ENCODE measurements at places on chromosomes 4 and X. TPM values are rescaled to one million over a fixed set of nuclear protein-coding genes. Genes with fewer than 3 reads are reported as not detected.

The RBM46 gene
- total RNA-seq = 27.3 TPM

The ANK2 gene
- 28.0 TPM for total RNA-seq

DNA sequence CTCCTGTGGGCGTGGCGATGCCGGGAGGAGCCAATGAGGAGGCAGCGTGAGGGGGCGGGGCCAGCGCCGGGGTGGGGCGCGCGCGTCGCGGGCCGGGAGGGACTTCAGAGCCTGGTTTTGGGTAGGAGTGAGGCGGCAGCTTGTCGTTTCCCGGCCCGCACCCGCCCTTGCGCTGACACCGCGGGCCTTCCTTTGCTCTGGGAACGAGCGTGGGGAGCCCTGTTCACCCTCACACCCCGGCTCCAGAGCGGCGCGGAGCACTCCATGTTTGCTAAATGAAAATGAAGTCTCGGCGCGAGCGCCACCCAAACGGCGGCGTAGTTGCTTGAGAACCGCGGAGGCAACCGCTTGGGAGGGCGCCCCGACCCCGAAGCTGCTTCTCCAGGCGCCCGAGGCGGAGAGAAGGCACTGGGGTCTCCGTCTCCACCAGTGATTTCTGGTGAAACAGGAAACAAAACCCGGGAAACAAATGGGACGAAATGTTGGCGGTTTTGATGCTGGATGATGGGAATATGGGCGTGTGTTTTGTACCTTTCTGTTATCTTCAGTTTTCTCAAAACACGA is 497 bp upstream of the GRPEL1 start:
- DNase-seq = no peak

DNA sequence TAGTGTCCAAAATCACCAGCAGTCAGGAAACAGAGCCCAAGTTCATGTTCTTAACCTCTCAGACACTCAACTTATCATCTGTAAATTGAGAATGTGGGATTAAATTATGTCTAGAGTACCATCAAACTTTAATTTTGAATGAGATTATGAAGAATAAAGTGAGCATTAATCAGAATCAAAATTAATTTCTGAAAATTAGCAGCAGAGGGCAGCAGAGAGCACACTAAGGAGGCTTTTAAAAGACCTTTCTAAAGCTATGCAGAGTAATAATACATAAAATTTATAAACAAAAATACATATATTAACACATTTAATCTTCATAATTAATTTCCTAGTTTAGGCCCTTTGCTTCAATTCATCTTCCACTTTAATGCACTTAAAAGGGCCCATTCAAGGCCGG is 7.1 kb downstream of the TASL start:
- DNase-seq = no peak

GRCh38 chr4:8281519-8282133 is 12.1 kb downstream of the HTRA3 start:
- peak; percentile 83 for DNase-seq

DNA sequence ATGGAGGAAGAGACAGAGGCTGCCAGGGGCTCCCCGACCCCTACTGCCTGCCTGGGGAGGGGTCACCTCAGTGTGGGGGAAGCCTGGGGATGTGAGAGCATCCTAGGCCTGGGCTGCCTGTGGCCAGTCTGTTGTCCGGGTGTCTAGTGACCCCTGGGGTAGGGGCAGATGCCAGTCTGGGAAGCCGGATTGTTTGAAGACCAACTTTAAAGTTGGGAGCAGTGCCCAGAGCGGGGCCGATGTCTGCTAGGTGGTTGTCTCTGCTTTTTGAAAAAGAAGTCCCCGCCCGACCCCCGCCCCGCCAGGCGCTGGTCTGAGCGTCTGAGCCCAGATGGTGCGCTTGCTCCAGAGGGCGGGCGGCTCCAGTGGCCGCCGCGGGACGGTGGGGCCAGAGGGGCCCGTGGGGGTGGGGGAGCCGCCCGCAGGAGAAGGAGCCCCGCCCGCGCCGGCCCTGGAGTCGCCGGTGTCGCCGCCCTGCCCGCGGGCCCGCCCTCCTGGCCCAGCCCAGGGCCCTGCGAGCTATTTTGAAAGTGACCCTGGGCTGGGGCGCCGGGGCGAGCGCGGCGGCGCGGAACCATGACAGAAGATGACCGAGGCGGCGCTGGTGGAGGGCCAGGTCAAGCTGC is at the start of gene DOK7:
Gene DOK7, plus strand, starts transcription at position 517 of the 626 bp plus-strand sequence. Its CDS starts 70 bp downstream, at position 587.
- peak; percentile 43 for DNase-seq

GRCh38 chrX:125132274-125132673 is 187.4 kb upstream of the TEX13C start:
- no peak for DNase-seq

DNA sequence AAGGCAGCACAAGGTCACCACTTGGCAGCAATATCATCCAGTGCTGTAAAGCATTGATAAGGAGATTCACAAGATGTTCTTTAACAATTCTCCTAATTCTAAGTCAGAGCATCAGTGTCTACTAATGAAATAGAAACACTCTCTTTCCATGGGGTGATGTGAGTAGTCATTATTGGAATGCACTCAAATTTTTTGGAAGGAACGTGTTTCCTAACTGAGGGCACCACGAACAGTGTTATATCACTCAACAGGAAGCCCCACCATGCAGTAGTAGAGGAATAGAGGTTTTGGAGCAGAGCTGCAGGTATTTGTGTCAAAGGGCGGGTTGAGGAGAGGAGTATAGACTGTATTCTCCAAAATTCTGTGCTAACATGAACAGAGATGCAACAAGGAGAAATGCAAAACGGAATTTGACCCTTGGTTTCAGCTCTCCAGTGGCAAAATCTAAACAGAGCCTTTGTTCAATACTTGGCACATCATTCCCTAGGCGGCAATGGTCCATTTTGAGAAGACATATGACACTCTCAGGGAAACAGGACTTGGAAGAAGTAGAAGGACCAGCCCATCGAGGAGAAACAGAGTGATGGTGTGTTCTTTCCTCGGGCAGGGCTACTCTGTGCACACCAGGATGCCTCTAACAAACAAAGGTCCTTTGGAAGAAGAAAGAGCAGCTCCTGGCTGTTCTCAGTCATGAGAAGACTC is 98.9 kb downstream of the CPEB2 start:
- no peak for DNase-seq

- DNase-seq = no peak
Observed at GRCh38 chrX:123190096-123190495, 6.0 kb downstream of the GRIA3 start.

GRCh38 chr4:24770032-24770584 is 25.3 kb upstream of the SOD3 start:
- no peak for DNase-seq

- peak; percentile 91 for DNase-seq
Observed at GRCh38 chr4:183960046-183960420, 54.9 kb downstream of the STOX2 start.

- no peak for DNase-seq
Observed at GRCh38 chr4:163693211-163693610, 198.7 kb downstream of the TMA16 start.

Data from testis (tissue), 5 donors.